ENCODE measurements at places on chromosomes 7 and 10.

- no peak for DNase-seq
Measured at GRCh38 chr7:148151778-148152177, 438.8 kb upstream of the C7orf33 start.

DNA sequence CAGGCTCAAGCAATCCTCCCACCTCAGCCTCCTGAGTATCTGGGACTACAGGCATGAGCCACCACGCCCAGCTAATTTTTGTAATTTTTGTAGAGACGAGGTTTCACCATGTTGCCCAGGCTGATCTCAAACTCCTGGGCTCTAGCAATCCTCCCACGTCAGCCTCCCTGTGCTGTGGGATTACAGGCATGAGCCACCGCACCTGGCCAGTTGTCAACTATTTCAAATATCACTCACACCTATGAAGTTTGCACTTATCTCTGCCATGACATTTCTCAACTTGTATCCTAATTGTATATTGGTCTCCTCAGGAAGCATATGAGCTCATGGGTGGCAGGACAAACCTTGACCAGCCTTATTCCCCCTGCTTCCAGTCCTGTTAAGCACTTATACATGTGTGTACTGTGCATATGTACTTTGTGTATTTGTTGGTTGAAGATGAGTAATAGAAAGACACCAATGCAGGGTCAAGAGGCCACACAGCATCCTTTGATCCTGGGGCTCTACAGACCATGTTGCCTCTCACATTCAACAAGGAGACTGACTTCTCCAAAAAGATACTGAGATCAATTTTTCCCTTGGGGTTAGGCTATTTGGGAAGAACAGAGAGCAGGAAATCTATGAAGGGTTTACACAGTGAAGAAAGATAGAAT lies 82.2 kb downstream of the SLC16A9 start:
- no peak for DNase-seq

DNA sequence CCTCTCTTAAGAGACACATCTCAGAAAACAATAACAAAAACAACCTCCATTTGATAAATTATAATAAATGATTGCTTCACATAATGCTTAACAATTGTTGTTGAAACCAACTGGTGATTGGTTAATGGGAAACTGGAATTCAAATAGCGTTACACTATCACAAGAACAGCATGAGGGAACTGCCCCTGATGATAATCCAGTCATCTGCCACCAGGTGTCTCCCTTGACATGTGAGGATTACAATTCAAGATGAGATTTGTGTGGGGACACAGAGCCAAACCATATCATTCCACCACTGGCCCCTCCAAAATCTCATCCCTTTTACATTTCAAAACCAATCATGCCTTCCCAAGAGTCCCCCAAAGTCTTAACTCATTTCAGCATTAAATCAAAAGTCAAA lies 375.9 kb downstream of the BMPER start:
- no peak for DNase-seq

DNA sequence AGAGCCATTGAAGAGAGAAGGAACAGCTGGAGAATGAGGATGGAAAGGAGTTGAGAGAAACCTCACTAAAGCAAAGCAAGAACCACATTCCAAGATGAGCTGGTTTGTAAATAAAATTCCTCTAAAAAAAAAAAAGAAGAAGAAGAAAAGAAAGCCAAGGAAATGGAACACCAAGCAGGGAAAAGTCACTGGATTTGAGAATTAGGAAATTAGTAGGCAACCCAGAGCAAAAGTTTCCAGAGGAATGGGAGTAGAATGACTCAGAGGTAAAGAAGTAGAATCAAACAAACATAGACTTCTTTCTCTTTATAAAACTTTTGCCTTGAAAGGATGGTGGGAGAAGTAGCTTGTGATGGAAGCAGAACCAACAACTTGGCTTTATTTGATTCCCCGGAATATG lies 3.9 kb downstream of the CH25H start:
- no peak for DNase-seq

GRCh38 chr7:82393840-82394220 lies 49.7 kb downstream of the CACNA2D1 start:
- no peak for DNase-seq

GRCh38 chr7:118298771-118299170 lies 74.3 kb downstream of the ANKRD7 start:
- no peak for DNase-seq

Measured in CD4-positive, alpha-beta T cell treated with Interleukin-2 at 100 ng/mL for 4 hours (primary cell).